ENCODE measurements at places on chromosomes 12 and 14.

GRCh38 chr12:75917083-75917482, 114.5 kb downstream of the PHLDA1 start:
- DNase-seq: no peak

- DNase-seq: no peak
These were observed 36.5 kb downstream of the KCNMB4 start for GRCh38 chr12:70402597-70402996.

DNA sequence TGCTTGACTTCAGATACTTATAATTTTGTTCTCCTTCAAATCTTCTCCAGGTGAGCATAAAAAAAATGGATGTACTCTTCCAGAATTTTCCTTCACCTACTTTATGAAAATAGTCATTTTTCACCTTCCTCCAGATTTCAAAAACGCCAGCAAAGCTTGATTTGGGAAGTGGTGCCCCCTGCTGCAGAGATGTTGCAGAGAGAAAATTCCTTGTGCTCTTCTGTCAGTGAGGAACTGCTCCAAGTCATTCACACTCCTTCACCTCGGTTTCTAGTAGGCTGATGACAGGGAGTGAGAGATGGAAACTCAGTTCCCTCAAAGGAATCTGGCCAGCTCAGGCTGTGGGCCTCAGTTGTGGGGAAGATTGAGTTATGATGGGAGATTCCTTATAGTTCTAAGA, 24.2 kb upstream of the RNASE3 start:
- DNase-seq: peak; percentile 60

- no peak for DNase-seq
These were observed 40.0 kb upstream of the ST8SIA1 start for GRCh38 chr12:22374508-22374907.

GRCh38 chr12:132428936-132429601, 60.9 kb upstream of the FBRSL1 start:
- DNase-seq: no peak

GRCh38 chr12:55673638-55674037, 34.1 kb downstream of the ITGA7 start:
- no peak for DNase-seq

DNA sequence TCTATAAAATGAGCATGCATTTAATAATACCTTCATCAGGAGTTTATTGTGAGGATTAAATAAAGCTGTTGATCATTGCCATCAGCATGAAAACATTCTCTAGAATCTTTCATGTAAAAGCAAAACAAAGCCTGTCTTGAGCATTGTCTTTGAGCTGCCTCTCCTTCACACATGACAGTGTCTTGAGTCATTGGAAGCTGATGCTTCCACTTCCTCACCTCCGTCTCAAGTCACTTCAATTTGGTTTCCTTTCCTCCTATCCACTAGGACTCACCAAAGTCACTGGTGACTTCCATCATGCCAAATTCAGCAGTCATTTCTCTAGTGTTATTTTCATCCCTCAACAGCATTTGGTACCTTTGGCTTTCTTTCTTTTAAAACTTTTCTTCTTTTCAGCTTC, 31.6 kb upstream of the MYBPC1 start:
- no peak for DNase-seq
